ENCODE measurements at places on chromosomes 12 and 14.

- H3K27ac ChIP-seq, result peak overlapping the region; percentile 91
- DNase-seq, result no peak
- H3K27me3 ChIP-seq, result no peaks in the 10 kb centered on the region
- peaks cover 5% of the 10 kb centered on the region for H3K36me3 ChIP-seq
These were observed 7.4 kb downstream of the PRKCH start for GRCh38 chr14:61328626-61329262.

- peak; percentile 50 for DNase-seq
- no peaks in the 10 kb centered on the region for H3K4me1 ChIP-seq
- no peaks in the 10 kb centered on the region for H3K27me3 ChIP-seq
- H3K4me3 ChIP-seq, result no peak overlapping the region
These were observed 54.9 kb upstream of the OVCH1 start for GRCh38 chr12:29552324-29552927.

- no peak overlapping the region for H3K4me3 ChIP-seq
- no peaks in the 10 kb centered on the region for H3K27me3 ChIP-seq
- H3K4me1 ChIP-seq, result no peaks in the 10 kb centered on the region
- no peak for DNase-seq
- no peaks in the 10 kb centered on the region for H3K36me3 ChIP-seq
These were observed 137.2 kb upstream of the DNM1L start for GRCh38 chr12:32541754-32542374.

GRCh38 chr12:80681-81190 is 14.2 kb downstream of the IQSEC3 start:
- no peak overlapping the region for H3K4me3 ChIP-seq
- H3K27me3 ChIP-seq, result no peaks in the 10 kb centered on the region
- H3K27ac ChIP-seq, result no peak overlapping the region
- DNase-seq, result no peak

DNA sequence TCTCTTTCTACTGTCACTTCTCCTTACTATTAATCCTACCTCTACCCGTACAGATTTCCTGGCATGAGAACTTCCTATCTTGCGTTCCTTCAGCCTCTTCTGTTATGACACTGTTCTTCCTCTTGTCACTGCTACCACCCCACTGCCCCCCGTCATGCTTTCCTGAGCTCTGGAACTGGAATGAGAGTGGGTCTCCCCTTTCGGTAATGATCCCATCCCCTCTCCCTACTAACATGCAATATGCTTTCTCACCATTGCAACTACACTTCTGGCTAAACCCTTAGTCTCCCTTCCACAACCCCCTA is 4.9 kb upstream of the AP1G2 start:
- DNase-seq, result no peak
- no peaks in the 10 kb centered on the region for H3K27me3 ChIP-seq
- peaks cover 2% of the 10 kb centered on the region for H3K36me3 ChIP-seq
- no peak overlapping the region for H3K27ac ChIP-seq
- H3K4me3 ChIP-seq, result no peak overlapping the region

DNA sequence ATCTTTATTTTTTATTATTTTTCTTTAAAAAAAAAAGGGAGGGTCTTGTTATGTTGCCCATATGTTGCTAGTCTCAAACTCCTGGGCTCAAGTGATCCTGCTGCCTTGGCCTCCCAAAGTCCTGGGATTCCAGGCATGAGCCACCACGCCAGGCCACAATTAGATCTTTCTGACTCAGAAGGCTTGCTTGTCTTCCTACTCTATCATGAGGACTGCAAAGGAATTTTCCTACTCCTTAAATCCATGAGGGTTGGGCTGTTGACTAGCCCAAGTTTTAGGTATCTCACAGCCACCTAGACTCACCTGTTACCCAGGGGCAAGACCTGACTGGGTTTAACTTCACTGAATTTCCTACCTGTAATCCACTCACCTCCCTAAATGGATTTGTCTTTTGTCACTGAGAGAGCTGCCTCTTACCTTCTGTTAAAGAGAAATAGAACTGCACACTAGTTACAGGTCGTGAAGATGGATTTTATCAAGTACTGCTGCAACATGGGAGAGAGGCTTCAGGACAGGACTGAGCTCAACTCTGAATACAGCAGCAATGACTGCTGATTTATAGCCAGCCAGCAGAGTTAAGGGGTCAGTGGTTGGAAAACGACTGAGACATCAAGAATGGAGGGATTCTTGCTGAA is 72.3 kb downstream of the B4GALNT3 start:
- H3K36me3 ChIP-seq, result no peaks in the 10 kb centered on the region
- H3K27me3 ChIP-seq, result no peaks in the 10 kb centered on the region
- no peaks in the 10 kb centered on the region for H3K4me1 ChIP-seq
- no peak overlapping the region for H3K27ac ChIP-seq

- H3K36me3 ChIP-seq, result no peaks in the 10 kb centered on the region
- no peak overlapping the region for H3K4me3 ChIP-seq
- no peak overlapping the region for H3K27ac ChIP-seq
- DNase-seq, result no peak
These were observed 3.8 kb downstream of the CBLN3 start for GRCh38 chr14:24425704-24426103.

DNA sequence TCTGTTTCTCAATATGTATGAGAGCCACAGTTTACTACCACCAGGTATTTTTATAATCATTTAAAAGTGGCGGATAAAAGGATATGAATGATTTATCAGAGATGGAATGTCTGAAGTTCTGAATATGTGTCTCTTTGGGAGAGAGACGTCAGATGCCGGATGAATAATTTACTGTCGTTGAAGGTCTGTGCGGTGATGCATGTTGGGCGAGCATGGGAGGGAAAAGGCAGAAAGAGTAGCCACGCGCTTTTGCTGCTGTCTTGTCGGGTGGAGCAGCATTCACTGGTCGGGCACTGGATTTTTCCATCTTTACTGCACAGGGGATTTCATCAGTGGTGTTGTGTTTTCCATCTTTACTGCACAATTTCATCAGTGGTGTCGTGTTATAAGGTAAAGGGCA is 65.6 kb downstream of the SYNE2 start:
- no peak overlapping the region for H3K4me3 ChIP-seq
- H3K27me3 ChIP-seq, result no peaks in the 10 kb centered on the region
- no peak overlapping the region for H3K27ac ChIP-seq
- H3K36me3 ChIP-seq, result peaks cover 5% of the 10 kb centered on the region

- DNase-seq, result no peak
- H3K27ac ChIP-seq, result no peak overlapping the region
- H3K4me3 ChIP-seq, result no peak overlapping the region
- H3K4me1 ChIP-seq, result no peaks in the 10 kb centered on the region
These were observed 222.9 kb downstream of the ZFP36L1 start for GRCh38 chr14:68569970-68570409.

DNA sequence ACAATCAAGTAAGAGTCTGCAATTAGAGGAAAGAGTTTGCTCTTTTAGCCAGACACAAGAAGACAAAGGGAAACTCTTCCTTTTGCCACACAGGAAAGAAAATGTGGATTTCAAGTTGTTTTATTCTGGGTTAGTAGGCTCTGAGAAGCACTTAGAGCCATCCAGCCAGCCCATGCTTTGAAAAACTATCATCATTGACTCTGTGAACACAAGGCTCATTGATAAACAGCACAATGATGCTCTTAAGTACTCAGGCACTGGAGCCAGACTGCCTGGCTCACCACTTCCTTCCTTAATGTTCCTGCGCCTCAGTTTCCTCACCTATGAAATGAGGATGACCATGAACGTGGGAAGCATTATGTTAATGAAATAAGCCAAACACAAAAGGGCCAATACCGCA is 150.2 kb upstream of the EEA1 start:
- DNase-seq, result no peak
- H3K27me3 ChIP-seq, result no peaks in the 10 kb centered on the region

DNA sequence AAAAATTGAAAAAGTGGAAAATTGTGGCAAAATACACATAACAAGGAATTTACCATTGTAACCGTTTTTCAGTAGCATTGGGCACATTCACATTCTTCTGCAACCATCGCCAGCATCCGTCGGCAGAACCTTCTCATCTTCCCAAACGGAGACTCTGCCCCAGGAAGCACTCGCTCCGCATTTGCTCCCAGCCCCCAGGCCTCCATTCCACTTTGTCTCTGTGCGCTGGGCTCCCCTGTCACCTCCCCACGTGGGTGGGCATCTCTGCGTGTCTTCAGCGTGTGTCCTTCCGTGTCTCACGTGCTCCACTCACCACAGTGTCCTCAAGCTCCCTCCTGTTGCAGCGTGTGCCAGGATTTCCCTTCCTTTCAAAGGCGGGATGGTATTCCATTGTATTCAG is 9.9 kb downstream of the GPR132 start:
- no peaks in the 10 kb centered on the region for H3K27me3 ChIP-seq
- no peak overlapping the region for H3K27ac ChIP-seq
- peaks cover 17% of the 10 kb centered on the region for H3K4me1 ChIP-seq
- peaks cover 10% of the 10 kb centered on the region for H3K36me3 ChIP-seq
- no peak overlapping the region for H3K4me3 ChIP-seq
- no peak for DNase-seq

DNA sequence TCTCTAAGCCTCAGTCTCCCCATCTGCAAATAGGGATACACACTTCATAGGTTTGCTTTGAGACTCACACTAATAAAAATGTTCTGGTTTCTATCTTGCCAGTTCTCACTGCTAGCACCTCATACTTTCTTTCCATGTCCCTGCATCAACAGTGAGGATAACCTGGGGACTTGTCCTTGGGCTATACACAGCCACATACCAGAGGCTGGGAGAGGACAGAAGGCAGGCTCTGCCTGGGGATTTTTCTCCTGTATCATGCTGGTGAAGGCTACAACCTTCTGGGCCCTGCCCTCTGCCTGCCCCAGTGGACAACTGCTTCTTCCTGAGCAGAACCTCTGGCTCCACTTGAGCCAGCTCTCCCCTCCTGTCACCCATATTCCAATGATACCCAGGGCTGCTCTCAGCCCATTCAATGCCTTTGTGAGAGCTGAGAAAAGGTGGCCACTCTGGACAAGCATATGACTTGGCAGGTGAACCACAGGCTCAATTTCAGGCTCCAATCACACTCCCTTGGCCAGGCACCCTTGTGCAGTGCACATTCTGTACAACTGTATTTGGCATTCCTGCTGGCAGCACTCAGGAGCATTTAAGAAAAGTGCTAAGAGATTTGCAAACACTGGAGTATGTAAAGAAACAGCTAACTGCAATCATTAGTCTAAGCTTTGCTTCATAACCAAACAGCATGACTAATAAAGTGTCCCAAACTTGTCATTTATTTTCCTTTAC is 135.8 kb upstream of the VRK1 start:
- H3K4me3 ChIP-seq, result no peak overlapping the region
- H3K27ac ChIP-seq, result no peak overlapping the region
- no peaks in the 10 kb centered on the region for H3K27me3 ChIP-seq
- H3K36me3 ChIP-seq, result no peaks in the 10 kb centered on the region
- no peak for DNase-seq

DNA sequence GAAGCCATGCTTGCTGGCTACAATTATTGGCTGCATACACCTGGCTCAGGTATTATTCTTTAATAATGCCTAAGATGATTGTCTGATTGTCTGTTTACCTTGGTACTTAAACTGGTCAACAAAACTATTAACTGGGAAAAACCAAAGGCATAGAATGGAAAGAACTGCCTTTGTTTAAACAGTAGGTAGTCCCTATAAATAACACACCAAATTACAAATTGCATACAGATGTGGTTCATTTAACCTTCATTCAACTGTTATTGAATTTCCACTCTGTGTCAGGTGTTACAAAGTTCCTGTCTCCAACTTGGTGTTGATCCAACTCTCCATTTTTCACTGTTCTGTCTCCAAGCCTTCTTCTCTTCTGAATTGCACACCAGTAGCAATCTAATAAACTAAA is 79.8 kb upstream of the FSCB start:
- H3K4me1 ChIP-seq, result no peaks in the 10 kb centered on the region
- no peak overlapping the region for H3K4me3 ChIP-seq
- no peaks in the 10 kb centered on the region for H3K36me3 ChIP-seq
- H3K27me3 ChIP-seq, result no peaks in the 10 kb centered on the region

DNA sequence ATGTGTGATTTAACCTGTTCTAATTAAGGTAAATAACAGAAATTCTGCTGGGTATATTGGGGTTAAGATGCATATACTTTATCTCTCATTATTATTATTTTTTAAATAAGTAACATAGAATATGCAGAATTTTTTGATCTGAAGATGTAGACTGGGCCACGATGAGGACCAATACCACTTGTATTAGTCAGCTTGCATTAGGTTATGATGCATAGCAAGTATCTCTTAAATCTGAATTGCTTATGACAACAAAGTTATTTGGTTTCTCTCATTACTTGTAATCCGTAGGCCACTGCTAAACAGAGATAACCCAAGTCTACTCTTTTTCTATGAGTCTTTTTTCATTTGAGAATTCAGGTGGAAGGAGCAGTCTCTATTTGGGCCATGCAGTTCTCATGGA is 145.5 kb upstream of the NOVA1 start:
- H3K4me3 ChIP-seq, result no peak overlapping the region
- no peak for DNase-seq
- H3K4me1 ChIP-seq, result no peaks in the 10 kb centered on the region

GRCh38 chr12:12156828-12157227 is 86.1 kb downstream of the BCL2L14 start:
- H3K36me3 ChIP-seq, result no peaks in the 10 kb centered on the region
- H3K4me1 ChIP-seq, result no peaks in the 10 kb centered on the region
- H3K4me3 ChIP-seq, result no peak overlapping the region
- no peaks in the 10 kb centered on the region for H3K27me3 ChIP-seq
- H3K27ac ChIP-seq, result no peak overlapping the region

DNA sequence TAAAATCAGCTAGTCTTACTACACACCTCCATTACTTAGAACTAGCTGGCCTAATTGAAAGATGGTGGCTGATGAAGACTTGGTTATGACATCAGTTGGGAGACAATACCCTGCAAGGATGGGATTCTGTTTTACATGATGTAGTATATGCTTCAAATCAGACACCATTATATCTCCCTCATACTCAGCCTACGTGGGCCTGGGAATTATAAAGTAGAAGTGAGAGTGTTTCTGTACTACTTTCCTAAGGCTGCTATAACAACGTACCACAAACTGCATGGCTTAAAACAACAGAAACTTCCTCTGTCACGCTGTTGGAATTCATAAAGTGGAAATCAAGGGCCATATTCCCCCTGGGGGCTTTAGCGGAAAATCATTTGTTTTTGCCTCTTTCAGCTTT is 190.4 kb downstream of the PAH start:
- H3K36me3 ChIP-seq, result no peaks in the 10 kb centered on the region
- no peaks in the 10 kb centered on the region for H3K27me3 ChIP-seq
- H3K27ac ChIP-seq, result no peak overlapping the region
- no peak overlapping the region for H3K4me3 ChIP-seq
- no peaks in the 10 kb centered on the region for H3K4me1 ChIP-seq

DNA sequence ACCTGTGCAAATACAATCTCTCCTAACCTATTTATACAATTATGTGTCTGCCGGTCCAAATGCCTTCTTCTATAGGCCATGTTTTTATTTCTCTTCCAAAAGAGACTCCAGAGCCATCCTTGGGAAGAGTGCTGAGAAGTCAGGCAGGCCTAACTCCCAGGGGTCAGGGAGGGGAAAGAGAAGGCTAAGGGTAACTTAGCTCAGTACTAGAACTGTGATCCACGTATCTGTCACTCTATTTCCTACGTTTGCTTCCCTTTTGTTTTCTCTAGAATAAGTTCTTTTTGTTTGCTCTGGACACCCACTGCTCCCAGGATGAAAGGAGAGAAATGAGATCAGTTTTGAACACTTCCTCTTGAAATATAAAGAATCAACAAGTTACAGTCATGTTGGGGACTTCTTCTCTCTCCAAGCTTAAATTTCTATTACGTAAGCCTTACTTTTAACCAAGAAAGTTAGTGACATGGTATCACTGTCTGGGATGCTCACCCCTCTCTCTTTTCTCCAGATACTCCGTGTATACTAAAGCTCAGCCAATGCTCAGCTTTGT is 79.2 kb downstream of the DAD1 start:
- no peak for DNase-seq
- H3K27ac ChIP-seq, result peak overlapping the region; percentile 90
- peaks cover 67% of the 10 kb centered on the region for H3K4me1 ChIP-seq
- H3K4me3 ChIP-seq, result peak overlapping the region; percentile 51
- peaks cover 5% of the 10 kb centered on the region for H3K36me3 ChIP-seq

GRCh38 chr12:52566847-52567291 is 6.8 kb downstream of the KRT74 start:
- H3K27ac ChIP-seq, result no peak overlapping the region
- no peaks in the 10 kb centered on the region for H3K27me3 ChIP-seq
- no peaks in the 10 kb centered on the region for H3K36me3 ChIP-seq
- H3K4me1 ChIP-seq, result peaks cover 26% of the 10 kb centered on the region
- DNase-seq, result no peak

Data from naive thymus-derived CD4-positive, alpha-beta T cell (primary cell).